Putamen (tissue), 1 donor: ENCODE measurements at places on chromosomes 1 and 21.
A peak's percentile ranks its signal among the peaks of the same experiment; 100 is the strongest.

GRCh38 chr1:212597487-212597886 is 11.1 kb upstream of the ATF3 start:
- no peak for DNase-seq

DNA sequence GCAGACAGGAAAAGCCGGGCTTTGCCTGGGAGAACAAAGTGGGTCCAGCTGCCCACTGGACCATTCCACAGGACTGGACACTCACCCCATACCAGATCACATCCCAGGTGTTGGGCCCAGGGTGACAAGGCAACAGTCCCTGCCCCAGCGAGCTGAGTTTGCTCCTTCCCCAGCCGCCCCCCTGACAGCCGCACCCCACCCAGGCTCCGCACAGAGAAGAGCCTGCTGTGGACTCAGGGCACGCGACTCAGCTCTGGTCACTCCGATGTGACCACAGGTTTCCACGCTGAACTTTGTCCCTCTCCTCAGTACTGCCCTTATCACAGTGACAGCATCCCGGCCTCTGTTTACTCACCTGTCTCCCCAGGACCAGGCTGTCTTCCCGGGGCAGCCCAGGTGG is 1.2 kb downstream of the BMP8B start:
- no peak for DNase-seq

- no peak for DNase-seq
These were observed 5.2 kb downstream of the GPR25 start for GRCh38 chr1:200877839-200878551.

DNA sequence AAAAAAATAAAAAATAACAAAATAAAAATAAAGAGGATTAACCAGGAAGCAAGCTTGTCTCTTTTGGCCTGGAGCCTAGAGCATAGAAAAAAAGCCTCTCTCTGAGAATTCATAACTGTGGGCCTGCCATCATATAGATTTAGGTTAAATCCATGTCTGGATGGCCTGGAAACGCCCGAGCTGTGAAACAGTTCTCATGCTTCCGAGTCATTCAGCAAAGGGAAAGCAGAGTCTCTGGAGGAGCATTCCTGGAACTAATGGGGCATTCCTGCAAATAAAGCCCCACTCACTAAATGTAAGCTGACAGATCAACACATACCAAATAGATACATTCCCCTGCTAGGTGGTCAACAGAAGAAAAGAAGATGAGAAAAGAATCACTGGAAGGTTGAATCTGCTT is 75.8 kb upstream of the GNG4 start:
- DNase-seq: no peak

GRCh38 chr1:68218490-68218889 is 13.8 kb downstream of the WLS start:
- no peak for DNase-seq

DNA sequence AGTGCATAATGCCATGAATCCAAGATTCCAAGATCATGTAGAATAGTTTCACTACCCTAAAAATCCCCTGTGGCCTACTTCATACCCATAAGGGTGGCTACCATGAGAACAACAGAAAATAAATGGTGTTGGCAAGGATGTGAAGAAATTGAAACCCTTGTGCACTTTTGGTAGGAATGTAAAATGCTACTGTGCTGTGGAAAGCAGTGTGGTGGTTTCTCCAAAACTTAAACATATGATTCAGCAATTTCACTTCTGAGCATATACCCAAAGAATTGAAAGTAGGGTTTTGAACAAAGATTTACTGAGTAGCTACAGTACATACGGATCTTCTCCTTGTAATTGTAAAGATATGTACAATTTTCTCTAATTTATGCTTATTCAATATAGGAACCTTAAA is 16.0 kb downstream of the FNBP1L start:
- DNase-seq: no peak

DNA sequence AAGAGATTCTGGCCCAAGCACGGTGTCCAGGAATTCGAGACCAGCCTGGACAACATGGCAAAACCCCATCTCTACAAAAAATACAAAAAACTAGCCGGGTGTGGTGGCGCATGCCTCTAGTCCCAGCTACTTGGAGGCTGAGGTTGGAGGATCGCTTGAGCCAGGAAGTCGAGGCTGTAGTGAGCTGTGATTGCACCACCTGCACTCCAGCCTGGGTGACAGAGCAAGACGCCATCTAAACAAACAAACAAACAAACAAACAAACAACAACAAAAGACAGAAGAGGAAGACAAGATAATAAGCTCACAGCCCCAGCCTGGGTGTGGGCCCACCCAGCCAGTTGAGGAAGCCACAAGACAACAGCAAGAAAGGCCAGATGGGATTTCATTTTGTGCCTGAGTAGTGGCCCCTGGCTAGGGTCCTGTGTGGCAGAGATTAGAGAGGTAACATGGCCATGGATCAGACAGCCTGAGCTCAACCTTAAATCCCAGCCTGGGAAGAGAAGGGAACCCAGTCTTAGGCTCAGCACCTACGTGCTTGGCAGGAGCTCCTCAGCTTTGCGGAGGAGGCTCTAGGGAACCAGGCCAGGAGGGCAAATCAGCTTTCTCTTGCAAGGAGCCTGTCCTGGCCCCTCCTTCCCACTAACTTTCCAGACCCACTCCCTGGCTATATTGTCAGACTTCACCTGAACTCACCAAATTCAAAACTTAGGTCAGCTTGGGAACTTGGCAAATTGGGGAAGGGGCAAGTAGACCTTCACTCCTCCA is 4.9 kb upstream of the BEST4 start:
- DNase-seq: no peak

DNA sequence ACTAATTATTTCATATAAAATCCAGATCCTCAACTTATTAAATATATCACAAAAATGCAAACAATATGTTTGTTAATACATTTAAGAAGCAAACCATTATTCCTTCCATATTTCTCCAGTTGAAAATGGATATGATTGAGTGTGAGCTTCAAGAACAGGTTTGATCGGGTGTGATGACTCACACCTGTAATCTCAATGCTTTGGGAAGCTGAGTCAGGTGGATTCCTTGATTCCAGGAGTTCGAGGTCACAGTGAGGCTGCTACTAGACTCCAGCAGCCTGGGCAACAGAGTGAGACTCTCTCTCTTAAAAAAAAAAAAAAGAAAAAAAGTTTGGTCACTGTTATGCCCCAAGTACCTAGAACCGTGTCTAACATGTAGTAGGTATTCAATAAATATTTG is 42.9 kb upstream of the RRP15 start:
- no peak for DNase-seq

GRCh38 chr1:185151215-185151614 is 5.5 kb downstream of the TRMT1L start:
- DNase-seq: no peak

- no peak for DNase-seq
These were observed 506 bp upstream of the SRP9 start for GRCh38 chr1:225777058-225777582.

GRCh38 chr1:186055846-186056245 is 319.2 kb downstream of the TPR start:
- DNase-seq: no peak

DNA sequence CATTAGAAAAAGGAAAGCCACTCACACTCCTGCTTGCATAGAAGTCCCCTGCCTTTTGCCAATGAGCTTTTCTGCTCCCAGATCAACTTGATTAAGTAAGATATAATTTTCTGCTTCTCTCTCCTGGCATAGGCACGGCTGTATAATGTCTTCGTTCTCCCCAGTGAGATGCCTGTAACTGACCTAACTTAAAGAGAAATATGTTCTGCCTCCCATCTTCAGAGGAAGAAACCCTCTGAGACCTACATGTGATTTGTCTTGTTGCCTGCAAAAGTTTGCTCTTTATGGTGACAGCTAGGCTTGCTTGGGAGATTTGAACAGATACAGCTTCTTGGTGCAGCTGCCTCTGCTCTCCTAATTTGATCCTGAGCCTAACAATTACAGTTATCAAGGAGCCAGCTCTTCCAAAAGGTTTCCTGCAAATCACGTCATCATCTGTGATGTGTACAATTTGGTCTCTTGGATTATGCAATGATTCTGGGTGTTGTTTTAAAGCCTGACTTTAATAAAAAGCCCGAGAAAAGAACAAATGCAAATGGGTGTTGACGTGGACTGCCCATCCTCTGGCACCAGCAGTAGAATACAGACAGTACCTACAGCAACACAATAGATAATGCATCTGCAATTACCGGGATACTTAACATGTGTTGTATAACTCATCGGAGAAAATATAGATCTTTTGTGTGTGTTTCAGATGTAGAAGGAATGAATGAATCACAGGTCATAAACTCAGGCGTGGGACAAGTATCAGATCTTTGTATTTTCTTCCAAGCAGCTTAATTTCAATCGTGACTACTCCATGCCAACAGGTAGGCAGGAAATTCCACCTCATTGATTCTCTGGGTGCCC is 76.2 kb upstream of the KAZN start:
- DNase-seq: peak; percentile 44

GRCh38 chr1:89355056-89355455 is 8.8 kb upstream of the GBP6 start:
- no peak for DNase-seq

GRCh38 chr1:172086137-172086536 is 244.8 kb downstream of the DNM3 start:
- DNase-seq: no peak

GRCh38 chr1:94592571-94592920 is 51.0 kb upstream of the F3 start:
- DNase-seq: no peak
